ELR (cell line): ENCODE measurements at places on chromosomes 2 and 18.

DNA sequence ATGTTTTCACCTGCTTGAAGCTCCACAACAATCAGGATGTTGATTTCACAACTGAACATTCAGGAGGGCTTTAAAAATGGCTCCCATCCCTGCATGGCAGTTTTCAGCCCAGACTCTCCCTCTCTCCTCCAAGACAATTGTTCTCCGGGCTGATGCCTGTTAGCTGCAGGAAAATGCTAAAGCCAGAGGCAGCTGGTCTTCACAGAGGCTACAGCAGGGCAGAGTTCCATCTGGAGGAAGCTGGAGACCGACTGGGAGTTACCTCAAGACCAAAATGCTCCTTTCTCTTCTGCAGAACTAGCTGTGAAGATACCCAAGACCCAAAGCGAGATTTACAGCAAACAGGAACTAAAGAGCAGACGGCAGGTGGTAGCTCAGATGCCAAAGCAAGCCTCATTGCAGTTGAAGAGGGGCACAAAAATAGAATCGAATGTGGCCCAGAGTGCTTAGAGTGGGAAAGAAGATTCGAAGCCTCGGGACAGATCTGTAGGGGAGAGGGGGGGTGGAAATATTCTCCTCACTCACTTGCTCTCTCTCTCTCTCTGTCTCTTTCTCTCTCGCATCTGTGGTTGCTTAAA is 423.6 kb downstream of the ZNF521 start:
- DNase-seq: no peak

DNA sequence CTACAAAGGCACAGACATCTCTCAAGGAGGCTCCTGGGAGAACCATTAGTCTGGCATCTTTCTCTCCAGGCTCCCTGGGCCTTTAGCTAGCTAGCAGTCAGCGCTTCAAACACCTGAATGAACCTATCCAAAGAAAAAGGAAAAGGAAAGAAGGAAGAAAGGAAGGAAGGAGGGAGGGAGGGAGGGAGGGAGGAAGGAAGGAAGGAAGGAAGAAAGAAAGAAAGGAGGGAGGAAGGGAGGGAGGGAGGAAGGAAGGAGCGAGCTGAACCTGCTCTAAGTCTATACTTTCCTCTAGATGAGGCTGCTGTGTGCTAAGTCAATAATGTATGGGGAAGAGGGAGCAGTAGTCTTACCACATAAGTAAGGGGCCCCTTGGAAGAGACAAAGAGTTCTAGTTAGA is 5.1 kb upstream of the BCL11A start:
- no peak for DNase-seq

DNA sequence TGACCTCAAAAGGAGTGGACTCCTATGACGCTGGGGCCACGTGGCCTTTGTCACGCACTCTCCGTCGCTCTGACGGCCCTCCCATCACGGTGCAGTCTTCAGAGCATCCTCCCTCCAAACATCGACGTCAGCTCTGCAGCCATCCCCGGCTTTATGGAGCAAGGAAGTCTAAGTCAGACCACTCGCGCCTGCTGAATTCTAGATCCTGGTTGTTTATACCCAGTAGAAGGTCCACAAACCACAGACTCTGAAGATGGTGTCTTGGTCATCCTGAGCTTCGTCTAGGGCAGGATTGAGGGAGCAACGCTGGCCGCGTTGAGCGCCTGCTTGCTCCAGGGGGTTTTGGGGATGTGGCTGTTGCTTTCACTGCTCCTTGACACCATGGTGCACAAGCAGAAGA is 228.0 kb upstream of the SALL3 start:
- DNase-seq: no peak

- DNase-seq: no peak
Measured at GRCh38 chr2:54644236-54644635, 79.2 kb upstream of the EML6 start.

- DNase-seq: no peak
Measured at GRCh38 chr18:58552057-58552461, 76.8 kb downstream of the ALPK2 start.

- no peak for DNase-seq
Measured at GRCh38 chr2:240737958-240738357, 46.3 kb downstream of the AQP12A start.

GRCh38 chr2:70381235-70381634 is 79.4 kb upstream of the FAM136A start:
- DNase-seq: peak; percentile 80

DNA sequence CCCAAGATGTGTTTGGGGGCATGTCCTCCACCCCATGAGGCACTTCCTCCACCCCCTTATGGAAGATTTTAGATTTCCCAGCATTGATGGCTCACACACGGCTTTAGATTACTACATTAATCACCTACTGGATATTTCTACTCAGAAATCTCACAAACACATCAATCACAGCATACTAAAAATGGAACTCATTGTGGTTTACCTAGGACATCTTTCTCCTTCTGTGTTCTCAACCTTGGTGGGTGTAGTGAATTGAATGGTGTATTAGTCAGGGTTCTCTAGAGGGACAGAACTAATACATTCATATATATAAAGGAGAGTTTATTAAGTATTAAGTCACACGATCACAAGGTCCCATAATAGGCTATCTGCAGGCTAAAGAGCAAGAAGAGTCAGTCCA is 82.1 kb upstream of the CYRIA start:
- no peak for DNase-seq

- DNase-seq: peak; percentile 56
Measured at GRCh38 chr2:170715062-170715931, at the start of gene SP5. TSS of gene SP5 (plus strand) at chr2:170715337. CDS start at chr2:170715513, 176 bp downstream.

DNA sequence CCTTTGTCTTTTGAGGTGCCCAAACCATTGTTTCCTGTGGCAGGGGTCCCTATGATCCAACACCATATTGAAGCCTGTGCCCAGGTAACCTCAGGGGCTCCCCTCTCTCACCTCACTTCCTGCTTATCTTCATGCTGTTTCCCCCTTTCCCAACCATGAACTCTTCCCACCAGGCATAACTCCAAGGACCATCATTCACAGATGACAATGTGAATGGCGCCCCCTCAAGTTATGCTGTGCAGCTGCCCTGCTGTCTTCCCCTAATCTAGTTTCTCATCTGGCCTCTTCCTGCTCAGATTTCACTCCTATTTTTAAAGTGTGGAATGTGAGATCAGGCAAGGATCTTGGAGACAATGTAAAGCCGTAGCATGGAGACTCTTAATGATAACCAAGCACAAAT is 1.4 kb downstream of the GMPPA start:
- peak; percentile 49 for DNase-seq

DNA sequence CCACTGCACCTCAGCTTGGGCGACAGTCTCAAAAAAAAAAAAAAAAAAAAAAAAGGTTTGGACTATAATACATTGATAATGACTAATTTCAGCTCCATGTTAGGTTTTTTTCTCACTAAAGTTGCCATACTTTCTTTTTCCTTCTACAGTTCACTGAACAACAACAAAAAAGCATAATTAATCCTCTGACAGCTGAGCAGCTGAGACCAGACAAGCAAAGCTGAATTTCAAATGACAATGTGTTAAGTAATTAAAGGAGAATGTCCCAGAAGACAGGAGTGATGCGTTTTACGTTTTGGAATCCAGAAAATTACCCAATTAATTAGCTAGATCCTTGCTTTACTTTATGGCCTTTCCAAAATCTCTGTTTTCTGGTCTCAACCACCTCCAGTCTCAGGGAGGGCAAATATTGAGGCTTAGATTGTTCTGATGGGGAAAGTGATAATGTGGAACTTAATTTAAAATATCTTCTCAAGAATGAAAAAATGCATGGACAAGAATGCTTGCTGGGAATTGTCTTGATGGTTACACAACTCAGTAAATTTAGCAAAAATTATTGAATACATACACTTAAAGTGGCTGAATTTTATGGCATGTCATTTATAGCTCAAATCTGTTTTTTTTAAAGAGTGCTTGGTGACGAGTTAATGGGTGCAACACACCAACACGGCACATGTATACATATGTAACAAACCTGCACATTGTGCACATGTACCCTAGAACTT is 17.4 kb upstream of the RMDN2 start:
- DNase-seq: no peak

DNA sequence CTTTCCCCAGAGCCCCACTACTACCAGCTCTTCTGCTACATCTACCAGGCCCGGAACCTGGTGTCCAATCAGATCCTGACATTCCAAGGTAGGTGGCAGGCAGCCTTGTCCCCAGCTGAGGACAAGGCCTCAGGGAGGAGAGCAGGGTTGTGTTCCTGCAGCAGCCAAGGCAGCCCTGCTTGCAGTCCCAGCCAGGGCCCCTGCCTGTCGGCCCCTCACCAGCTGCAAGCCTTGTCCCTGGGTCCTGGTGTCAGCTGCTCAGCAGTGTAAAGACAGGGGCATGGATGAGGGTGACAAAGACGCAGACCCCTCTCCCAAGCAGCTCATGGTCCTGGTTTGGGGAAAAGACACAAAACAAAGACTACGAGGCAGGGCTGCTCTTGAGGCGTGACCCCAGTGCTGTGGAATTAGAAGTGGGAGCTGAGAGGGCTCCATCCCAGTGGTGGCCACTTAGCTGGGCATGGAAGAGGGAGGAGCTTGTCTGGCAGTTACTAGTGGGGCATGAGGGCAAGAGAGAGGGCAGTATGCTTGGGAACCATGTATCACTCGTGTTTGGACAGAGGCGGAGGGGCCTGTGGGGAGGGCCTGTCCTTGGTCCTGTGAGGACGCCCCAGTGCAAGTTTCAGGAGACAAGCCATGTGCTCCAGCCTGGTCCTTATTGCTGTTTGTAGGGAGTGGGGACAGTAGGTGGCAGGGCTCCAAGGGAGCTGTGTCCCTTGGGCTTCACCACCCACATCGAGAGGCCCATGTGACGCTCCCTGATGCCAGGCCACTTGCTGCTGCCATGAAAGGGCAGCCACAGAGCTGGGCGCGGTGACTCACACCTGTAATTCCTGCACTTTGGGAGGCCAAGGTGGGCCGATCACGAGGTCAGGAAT is 47.5 kb downstream of the LMAN2L start:
- DNase-seq: no peak

DNA sequence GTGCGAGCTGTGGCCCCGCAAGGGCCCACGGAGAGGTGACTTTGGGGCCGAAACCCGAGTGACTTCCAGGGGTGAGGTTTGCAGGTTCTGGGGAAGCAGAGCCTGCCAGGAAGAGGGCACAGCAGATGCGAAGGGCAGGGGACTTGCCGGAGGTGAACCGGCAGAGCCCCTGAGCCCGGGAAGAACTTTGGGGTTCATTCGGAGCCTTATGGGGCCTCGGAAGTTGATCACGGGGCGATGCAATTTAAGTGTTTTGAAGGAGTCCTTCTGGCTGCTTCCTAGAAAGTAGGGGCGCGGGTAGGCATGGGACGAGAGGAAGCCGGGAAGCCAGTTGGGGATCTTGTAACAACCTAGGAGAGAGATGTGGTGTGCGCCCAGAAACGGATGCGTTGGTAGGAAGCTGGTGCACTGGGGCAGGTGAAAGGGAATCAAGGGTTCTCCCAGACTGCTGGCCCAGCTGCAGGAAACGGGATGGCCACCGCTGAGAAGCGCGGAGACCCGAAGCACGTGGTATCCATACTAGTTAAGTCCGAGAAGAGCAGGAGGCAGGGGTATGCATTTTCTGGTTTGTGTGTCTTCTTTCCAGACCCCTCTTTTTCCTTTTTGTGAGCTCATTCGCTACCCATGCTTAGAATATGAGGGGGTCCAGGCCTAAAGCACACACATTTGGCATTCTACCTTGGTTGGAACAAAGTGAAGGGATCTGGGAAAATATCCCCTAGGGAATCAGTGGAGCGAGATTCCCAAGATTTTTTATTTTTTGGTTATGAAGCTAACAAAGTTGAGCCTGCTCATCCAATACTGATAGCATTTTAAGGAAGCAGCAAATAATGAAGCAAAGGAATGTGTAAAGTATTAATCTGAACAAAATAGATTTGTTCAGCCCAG is 758 bp downstream of the SCLY start:
- DNase-seq: peak; percentile 74

- DNase-seq: no peak
Measured at GRCh38 chr2:101111262-101111838, 39.8 kb downstream of the TBC1D8 start.

- DNase-seq: no peak
Measured at GRCh38 chr2:168552450-168552856, 96.4 kb downstream of the CERS6 start.

GRCh38 chr2:80852079-80852807 is 547.7 kb upstream of the LRRTM1 start:
- DNase-seq: no peak

DNA sequence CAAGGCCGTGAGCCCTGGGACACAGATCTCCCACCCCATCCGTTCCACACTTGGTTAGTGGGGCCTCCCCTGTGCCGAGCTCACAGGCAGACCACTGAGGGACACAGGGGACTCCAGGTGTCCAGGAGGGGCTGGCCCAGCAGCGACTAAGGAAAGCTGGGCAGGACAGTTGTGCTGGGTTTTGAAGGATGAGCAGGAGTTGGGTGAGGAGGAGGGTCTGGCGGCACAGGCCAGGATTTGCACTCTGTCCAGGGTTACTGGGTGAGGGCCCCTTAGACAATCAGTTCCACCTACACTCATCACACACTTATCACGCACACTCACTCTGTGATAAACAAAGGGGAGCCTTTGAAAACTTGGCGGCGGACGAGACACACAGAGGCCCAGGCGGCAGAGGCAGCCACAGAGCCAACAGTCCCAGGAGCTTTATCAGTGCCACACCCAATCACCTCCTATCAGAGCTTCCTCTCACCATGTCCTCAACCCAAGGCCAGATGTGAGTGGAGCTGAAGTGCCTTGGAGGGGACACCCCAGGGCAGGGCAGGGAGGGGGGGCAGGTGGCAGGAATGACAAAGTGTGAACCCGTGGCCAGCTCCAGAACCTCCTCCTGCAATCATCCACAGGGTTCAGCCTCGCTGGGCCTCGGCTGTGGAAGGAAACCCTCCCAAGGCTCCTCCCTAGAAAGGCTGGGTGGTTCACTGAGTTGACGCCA is 26.6 kb downstream of the BIN1 start:
- no peak for DNase-seq

- DNase-seq: no peak
Measured at GRCh38 chr2:174544156-174544555, 53.4 kb downstream of the WIPF1 start.

- peak; percentile 50 for DNase-seq
Measured at GRCh38 chr2:196268538-196269338, 97.4 kb upstream of the STK17B start.

DNA sequence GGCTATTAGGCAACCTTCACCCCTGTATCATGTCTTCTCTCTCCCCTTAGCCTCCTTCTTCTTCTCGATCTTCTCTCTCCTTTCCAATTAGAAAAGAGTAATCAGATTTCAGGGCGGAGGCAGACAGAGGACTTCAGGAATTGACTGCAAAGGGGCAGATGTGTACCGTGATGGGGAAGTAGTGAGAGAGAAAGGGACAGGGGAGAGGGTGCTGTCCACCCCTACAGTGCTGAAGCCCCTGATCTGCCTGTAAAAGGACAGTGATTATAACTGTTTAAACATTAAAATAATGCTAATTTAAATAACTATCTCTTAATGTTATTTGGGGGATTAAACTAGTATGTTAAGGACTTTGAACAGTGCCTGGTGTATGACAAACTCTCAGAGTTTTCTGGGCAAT is 178.5 kb downstream of the ACTR3 start:
- peak; percentile 4 for DNase-seq

DNA sequence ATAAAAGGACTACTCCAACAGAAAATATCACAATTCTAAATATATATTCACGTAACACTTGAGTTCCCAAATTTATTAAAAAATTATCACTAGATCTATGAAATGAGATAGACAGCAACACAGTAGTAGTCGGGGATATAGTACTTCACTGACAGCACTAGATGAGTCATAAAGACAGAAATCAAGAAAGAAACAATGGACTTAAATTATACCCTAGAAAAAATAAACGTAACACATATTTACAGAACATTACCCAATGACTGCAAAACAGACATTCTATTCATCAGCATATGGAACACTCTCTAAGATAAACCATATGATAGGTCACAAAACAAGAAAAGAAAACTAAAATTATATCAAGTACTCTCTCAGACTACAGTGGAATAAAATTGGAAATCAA is 429.4 kb downstream of the MBD2 start:
- no peak for DNase-seq
